ENCODE measurements at places on chromosomes 1 and 21. TPM values are rescaled to one million over a fixed set of nuclear protein-coding genes. Genes with fewer than 3 reads are reported as not detected.

Gene ZYG11A
- polyA plus RNA-seq, result 0.18 TPM

Gene GPA33
- not detected for polyA plus RNA-seq

Gene COL16A1
- 131 TPM for polyA plus RNA-seq

Gene CD1E
- polyA plus RNA-seq, result 0.17 TPM

Gene C1QTNF12
- polyA plus RNA-seq, result 0.52 TPM

Gene LY9
- 0.52 TPM for polyA plus RNA-seq

Gene RAB3B
- 0.63 TPM for polyA plus RNA-seq

Gene DNAJB4
- polyA plus RNA-seq, result 42.1 TPM

Gene RBM11
- polyA plus RNA-seq, result 3.4 TPM

Gene UMODL1
- 0.13 TPM for polyA plus RNA-seq

Gene PTGS2
- polyA plus RNA-seq, result 2.9 TPM

Gene RYR2
- polyA plus RNA-seq, result 8.7 TPM

Gene LDLRAD1
- polyA plus RNA-seq, result 2.5 TPM

Gene CIART
- polyA plus RNA-seq, result 7.1 TPM

Gene PDIK1L
- polyA plus RNA-seq, result 20.6 TPM

Gene MYBPHL
- 0.24 TPM for polyA plus RNA-seq

Gene FALEC
- polyA plus RNA-seq, result 0.50 TPM

Gene CLDN17
- polyA plus RNA-seq, result not detected

Gene KRTAP12-2
- polyA plus RNA-seq, result not detected

Gene IGSF3
- 51.7 TPM for polyA plus RNA-seq

Gene RIPPLY3
- polyA plus RNA-seq, result 2.3 TPM

Gene CELA3B
- polyA plus RNA-seq, result 0.27 TPM

Gene AADACL4
- 0.11 TPM for polyA plus RNA-seq

Gene IL6R
- polyA plus RNA-seq, result 5.1 TPM

Gene C1orf94
- polyA plus RNA-seq, result not detected

Gene ST6GALNAC5
- polyA plus RNA-seq, result 9.1 TPM

Gene NR1I3
- 1.2 TPM for polyA plus RNA-seq

Gene B3GALT2
- polyA plus RNA-seq, result 26.5 TPM

Gene LRRN2
- polyA plus RNA-seq, result 4.1 TPM

Gene PLEKHA6
- 13.1 TPM for polyA plus RNA-seq

Gene AIRE
- 0.08 TPM for polyA plus RNA-seq

Gene CELA2B
- 1.5 TPM for polyA plus RNA-seq

Gene KIAA1614
- 9.1 TPM for polyA plus RNA-seq

Gene AKR7A3
- 1.6 TPM for polyA plus RNA-seq
